Liver (tissue), 10 donors: ENCODE measurements at places on chromosomes 7 and 10. TPM values are rescaled to one million over a fixed set of nuclear protein-coding genes. Genes with fewer than 3 reads are reported as not detected.

Gene SLIT1
- total RNA-seq = under 0.01 TPM

Gene CDC14C
- total RNA-seq = not detected

Gene ENKUR
- 0.14 TPM for total RNA-seq

- no peak overlapping the region for H3K27ac ChIP-seq
- H3K4me3 ChIP-seq = no peak overlapping the region
- H3K36me3 ChIP-seq = no peaks in the 10 kb centered on the region
Observed at GRCh38 chr10:22677333-22677732, 37.0 kb downstream of the PIP4K2A start.

- no peak overlapping the region for H3K4me3 ChIP-seq
- no peaks in the 10 kb centered on the region for H3K36me3 ChIP-seq
- no peaks in the 10 kb centered on the region for H3K4me1 ChIP-seq
- H3K27ac ChIP-seq = no peak overlapping the region
- no peaks in the 10 kb centered on the region for H3K27me3 ChIP-seq
Observed at GRCh38 chr7:2955269-2955668, 88.4 kb downstream of the CARD11 start.

GRCh38 chr10:19412531-19412930, 363.9 kb downstream of the MALRD1 start:
- H3K4me1 ChIP-seq = peaks cover 12% of the 10 kb centered on the region
- H3K4me3 ChIP-seq = no peak overlapping the region
- H3K36me3 ChIP-seq = no peaks in the 10 kb centered on the region
- no peak for DNase-seq
- H3K27ac ChIP-seq = no peak overlapping the region
- no peaks in the 10 kb centered on the region for H3K27me3 ChIP-seq

DNA sequence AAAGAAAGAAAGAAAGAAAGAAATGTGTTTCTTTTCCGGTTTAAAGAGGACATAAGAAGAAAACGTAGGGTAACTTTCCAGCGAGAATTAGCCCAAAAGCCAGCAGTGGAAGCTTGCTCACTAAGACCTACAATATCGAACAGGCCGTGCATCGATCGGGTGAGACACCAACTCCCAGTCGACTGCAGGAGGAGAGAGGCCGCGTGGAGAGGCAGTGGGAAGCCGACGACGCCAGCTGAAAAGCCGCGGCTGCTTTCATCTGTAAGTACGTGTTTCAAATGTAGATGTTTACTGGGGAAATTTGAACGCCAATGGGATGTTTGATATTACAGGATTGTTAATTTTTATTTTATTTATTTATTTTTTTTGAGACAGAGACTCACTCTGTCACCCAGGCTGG, 28.6 kb upstream of the GIMAP8 start:
- peaks cover 4% of the 10 kb centered on the region for H3K4me1 ChIP-seq
- no peak overlapping the region for H3K27ac ChIP-seq
- H3K4me3 ChIP-seq = no peak overlapping the region
- H3K36me3 ChIP-seq = no peaks in the 10 kb centered on the region

- H3K4me3 ChIP-seq = no peak within 1 kb of the TSS
- DNase-seq = peak; percentile 54
- H3K27ac ChIP-seq = peak within 1 kb of the TSS; percentile 50
- no peaks in the 10 kb centered on the region for H3K36me3 ChIP-seq
- H3K27me3 ChIP-seq = no peaks in the 10 kb centered on the region
Observed at GRCh38 chr10:115093286-115093775, at the start of gene ATRNL1. ATRNL1 (plus strand) TSS chr10:115093365; CDS start chr10:115093751, 386 bp downstream.

- peaks cover 5% of the 10 kb centered on the region for H3K36me3 ChIP-seq
- H3K4me3 ChIP-seq = peak overlapping the region; percentile 81
- peaks cover under 1% of the 10 kb centered on the region for H3K4me1 ChIP-seq
- peak overlapping the region; percentile 92 for H3K27ac ChIP-seq
- H3K27me3 ChIP-seq = no peaks in the 10 kb centered on the region
Observed at GRCh38 chr7:22854158-22855048, 31.8 kb upstream of the TOMM7 start.

- no peak for DNase-seq
- H3K4me3 ChIP-seq = no peak overlapping the region
- no peaks in the 10 kb centered on the region for H3K36me3 ChIP-seq
- no peaks in the 10 kb centered on the region for H3K4me1 ChIP-seq
- H3K27ac ChIP-seq = no peak overlapping the region
Observed at GRCh38 chr7:28199021-28199510, 18.5 kb upstream of the JAZF1 start.

- H3K4me3 ChIP-seq = no peak overlapping the region
- DNase-seq = no peak
- no peaks in the 10 kb centered on the region for H3K4me1 ChIP-seq
Observed at GRCh38 chr10:86644152-86644793, 10.1 kb upstream of the OPN4 start.

DNA sequence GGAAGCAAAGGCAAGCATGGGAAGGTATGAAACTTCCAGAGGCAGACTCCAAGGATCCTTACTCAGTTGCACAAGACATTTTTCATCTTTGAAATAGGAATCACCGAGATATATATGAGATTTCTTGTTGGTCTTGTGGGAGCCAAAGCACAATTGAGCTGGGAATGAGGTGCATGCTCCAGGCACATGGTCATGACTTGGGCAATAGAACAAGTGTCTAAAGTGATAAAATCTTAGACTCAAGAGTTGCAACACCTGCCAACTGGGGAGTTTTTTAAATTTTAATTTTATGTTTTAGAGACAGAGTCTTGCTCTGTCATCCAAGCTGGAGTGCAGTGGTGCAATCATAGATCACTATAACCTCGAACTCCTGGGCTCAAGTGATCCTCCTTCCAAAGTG, 169.5 kb upstream of the ADCY1 start:
- H3K27me3 ChIP-seq = no peaks in the 10 kb centered on the region

- no peaks in the 10 kb centered on the region for H3K36me3 ChIP-seq
- H3K4me3 ChIP-seq = no peak overlapping the region
- H3K27ac ChIP-seq = no peak overlapping the region
- H3K27me3 ChIP-seq = no peaks in the 10 kb centered on the region
- DNase-seq = no peak
- no peaks in the 10 kb centered on the region for H3K4me1 ChIP-seq
Observed at GRCh38 chr10:69636626-69637605, 6.9 kb downstream of the FAM241B start.

DNA sequence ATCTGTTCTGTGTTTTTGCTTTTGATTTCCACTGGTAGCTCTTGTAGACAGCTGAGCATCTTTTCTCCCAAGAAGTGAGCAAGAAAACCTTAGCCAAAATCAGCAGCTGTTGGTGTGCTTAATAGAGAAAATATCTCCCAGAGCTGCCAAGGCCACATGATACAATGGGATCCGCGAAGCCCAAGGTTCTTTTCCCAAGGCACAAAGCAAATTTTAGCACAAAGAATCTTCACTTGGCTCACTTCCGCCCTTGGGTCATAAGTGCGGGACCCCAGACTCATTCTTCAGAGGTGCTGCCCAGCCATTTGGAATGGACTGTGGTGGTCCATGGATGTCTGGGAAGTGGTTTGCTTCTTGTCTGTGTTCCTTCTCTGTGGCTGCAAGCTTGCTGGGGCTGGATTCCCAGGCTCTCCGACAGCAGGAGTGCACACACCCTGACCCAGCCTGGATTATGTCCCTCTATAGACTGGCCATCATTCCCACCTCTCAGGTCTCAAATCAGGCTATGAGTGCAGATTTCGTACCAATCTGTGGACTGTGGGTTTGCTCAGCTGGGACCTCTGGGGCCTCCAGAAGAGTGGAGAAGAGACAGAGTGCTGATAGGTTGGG, 93.0 kb upstream of the TMEM72 start:
- H3K27me3 ChIP-seq = no peaks in the 10 kb centered on the region
- no peaks in the 10 kb centered on the region for H3K4me1 ChIP-seq
- DNase-seq = no peak

GRCh38 chr7:33399528-33400213, 270.3 kb downstream of the BBS9 start:
- H3K27ac ChIP-seq = no peak overlapping the region
- no peaks in the 10 kb centered on the region for H3K27me3 ChIP-seq
- DNase-seq = no peak
- H3K4me3 ChIP-seq = no peak overlapping the region

DNA sequence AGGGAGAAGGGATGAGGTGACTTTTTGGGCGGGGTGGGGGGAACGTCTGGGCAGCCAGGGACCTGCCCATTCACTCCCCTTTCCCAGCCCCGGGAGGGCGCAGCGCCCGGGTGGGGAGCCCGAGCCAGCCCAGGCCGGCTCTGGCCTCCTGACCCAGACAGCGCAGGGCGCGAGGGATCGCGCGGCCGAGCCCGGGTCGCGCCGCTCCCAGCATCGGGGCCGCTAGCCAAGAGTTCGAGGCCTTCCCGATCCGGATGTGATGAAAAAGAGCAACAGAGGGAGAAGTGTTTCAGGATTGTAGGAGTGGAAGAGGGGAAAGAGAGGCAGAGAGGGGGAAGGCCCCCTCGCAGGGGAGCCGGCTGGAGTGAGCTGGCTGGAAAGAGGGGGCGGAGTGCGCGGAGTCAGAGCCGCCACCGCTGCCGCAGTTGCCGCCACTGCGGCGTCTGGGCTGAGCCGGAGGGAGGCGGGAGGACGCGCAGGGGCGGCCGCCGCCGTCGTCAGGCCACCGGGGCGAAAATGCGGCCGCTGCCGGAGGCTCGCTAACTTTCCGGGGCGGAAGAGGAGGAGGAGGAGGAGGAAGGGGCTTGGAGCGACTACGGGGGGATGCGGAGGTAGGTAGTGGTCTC, at the start of gene MDFIC:
Gene MDFIC (plus strand): TSS at position 69 of the 626 bp plus-strand sequence. CDS start 940 bp downstream, outside the sequence.
- peak; percentile 40 for DNase-seq
- peak within 1 kb of the TSS; percentile 94 for H3K4me3 ChIP-seq
- peak within 1 kb of the TSS; percentile 94 for H3K27ac ChIP-seq
- peaks cover 1% of the 10 kb centered on the region for H3K36me3 ChIP-seq

- no peak for DNase-seq
- H3K27ac ChIP-seq = no peak overlapping the region
- no peaks in the 10 kb centered on the region for H3K36me3 ChIP-seq
- no peak overlapping the region for H3K4me3 ChIP-seq
- no peaks in the 10 kb centered on the region for H3K27me3 ChIP-seq
Observed at GRCh38 chr10:61170594-61170993, 226.6 kb upstream of the RHOBTB1 start.
